Progenitor cell of endocrine pancreas (in vitro differentiated cells): ENCODE measurements at places on chromosomes 5 and 9. TPM values are rescaled to one million over a fixed set of nuclear protein-coding genes. Genes with fewer than 3 reads are reported as not detected.

GGTA1 gene
- not detected in 2 replicates for total RNA-seq

COL27A1 gene
- total RNA-seq = 162 and 178 TPM in 2 replicates

TMEM215 gene
- total RNA-seq = not detected in 2 replicates

CFAP157 gene
- 1.2 and 1.3 TPM in 2 replicates for total RNA-seq

- H3K4me3 ChIP-seq = no peak overlapping the region
- H3K4me1 ChIP-seq = no peaks in the 10 kb centered on the region
- H3K36me3 ChIP-seq = no peaks in the 10 kb centered on the region
Measured at GRCh38 chr5:18097817-18098216, 463.6 kb downstream of the TAF11L14 start.

GRCh38 chr9:37913480-37914153 is 9.7 kb upstream of the SLC25A51 start:
- H3K4me3 ChIP-seq = no peak overlapping the region
- peak; percentile 76 for DNase-seq
- no peaks in the 10 kb centered on the region for H3K4me1 ChIP-seq

DNA sequence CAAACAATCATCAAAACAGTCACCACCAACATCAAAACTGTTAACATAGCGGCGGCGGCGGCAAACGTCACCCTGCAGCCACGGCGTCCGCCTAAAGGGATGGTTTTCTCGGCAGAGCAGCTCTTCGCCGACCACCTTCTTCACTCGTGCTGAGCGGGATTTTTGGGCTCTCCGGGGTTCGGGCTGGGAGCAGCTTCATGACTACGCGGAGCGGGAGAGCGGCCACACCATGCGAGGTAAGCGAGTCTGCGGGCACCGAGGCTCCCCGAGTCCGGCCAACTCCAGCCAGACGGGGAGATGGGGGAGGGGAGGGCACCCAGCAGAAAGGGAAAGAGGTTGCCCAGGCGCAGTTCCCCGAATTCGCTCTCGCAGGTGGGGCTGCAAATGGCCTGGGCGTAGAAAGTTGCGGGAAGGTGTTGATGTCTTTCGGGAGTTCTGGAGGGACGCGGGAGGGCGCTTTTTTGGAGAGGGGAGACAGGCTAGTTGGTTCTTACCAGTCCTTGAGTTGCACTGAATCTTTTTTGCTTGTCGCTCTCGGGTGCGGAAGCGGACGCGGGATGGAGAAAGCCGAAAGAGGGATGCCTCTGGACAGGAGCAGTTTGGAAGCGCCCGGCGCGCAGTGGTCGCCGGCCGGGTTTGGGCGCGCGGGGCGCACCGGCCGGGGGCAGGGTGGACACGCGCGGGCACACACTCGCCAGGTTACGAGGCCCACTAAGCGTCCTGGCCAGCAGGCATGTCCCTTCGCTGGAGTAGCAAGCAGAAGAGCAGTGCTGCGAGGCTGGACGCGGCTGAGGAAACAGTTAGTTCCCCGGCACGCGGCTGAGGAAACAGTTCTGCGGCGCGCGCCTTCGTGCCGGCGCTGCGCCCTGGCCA is 849 bp downstream of the RORB start:
- no peak for DNase-seq
- H3K4me1 ChIP-seq = peaks cover 22% of the 10 kb centered on the region
- H3K27me3 ChIP-seq = peaks cover 82% of the 10 kb centered on the region
- H3K27ac ChIP-seq = no peak overlapping the region

DNA sequence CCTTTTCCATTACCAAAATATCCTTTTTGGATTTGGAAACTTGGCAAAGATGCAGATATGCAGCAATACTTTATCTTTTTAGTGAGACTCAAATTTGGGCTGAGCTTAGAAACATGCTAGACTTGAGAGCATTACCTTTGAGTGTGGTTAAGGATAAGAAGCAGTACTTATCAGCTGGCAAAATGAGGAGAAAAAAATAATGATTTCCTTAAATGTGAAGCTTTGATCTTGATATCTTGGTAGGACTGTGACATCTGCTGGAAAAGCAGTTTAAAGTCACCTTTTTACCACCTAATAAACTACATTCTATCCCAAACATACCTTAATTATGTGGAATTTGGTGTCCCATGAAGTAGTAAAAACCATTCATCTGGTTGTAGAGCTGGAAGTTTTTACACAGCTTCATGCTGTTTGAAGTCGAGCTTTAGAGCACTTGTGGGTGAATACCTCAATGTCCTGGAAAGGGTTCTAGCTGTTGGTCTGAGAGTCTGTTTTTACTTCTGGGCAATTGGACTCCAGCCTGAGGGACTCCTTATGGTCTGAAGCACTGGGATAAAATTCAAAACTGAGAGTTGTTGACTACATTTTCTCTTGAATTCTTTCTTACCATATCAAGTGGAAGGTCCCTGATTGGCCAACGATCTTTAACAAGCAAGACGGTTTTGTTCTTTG is 53.4 kb downstream of the LRRC70 start:
- no peaks in the 10 kb centered on the region for H3K27me3 ChIP-seq
- no peak overlapping the region for H3K4me3 ChIP-seq
- no peak overlapping the region for H3K27ac ChIP-seq
- peaks cover 5% of the 10 kb centered on the region for H3K4me1 ChIP-seq
- no peaks in the 10 kb centered on the region for H3K36me3 ChIP-seq

GRCh38 chr9:113888336-113888735 is 12.2 kb downstream of the ZNF618 start:
- H3K27ac ChIP-seq = no peak overlapping the region
- DNase-seq = no peak
- no peak overlapping the region for H3K4me3 ChIP-seq
- peaks cover 46% of the 10 kb centered on the region for H3K36me3 ChIP-seq
- peaks cover 18% of the 10 kb centered on the region for H3K4me1 ChIP-seq

- H3K4me3 ChIP-seq = no peak overlapping the region
- peaks cover 9% of the 10 kb centered on the region for H3K4me1 ChIP-seq
- no peak overlapping the region for H3K27ac ChIP-seq
- H3K27me3 ChIP-seq = no peaks in the 10 kb centered on the region
Measured at GRCh38 chr9:88406051-88406450, 17.8 kb downstream of the SPIN1 start.
